Hindlimb muscle (tissue), 1 donor: ENCODE measurements at places on chromosomes 12 and 14. TPM values are rescaled to one million over a fixed set of nuclear protein-coding genes. Genes with fewer than 3 reads are reported as not detected.

DNA sequence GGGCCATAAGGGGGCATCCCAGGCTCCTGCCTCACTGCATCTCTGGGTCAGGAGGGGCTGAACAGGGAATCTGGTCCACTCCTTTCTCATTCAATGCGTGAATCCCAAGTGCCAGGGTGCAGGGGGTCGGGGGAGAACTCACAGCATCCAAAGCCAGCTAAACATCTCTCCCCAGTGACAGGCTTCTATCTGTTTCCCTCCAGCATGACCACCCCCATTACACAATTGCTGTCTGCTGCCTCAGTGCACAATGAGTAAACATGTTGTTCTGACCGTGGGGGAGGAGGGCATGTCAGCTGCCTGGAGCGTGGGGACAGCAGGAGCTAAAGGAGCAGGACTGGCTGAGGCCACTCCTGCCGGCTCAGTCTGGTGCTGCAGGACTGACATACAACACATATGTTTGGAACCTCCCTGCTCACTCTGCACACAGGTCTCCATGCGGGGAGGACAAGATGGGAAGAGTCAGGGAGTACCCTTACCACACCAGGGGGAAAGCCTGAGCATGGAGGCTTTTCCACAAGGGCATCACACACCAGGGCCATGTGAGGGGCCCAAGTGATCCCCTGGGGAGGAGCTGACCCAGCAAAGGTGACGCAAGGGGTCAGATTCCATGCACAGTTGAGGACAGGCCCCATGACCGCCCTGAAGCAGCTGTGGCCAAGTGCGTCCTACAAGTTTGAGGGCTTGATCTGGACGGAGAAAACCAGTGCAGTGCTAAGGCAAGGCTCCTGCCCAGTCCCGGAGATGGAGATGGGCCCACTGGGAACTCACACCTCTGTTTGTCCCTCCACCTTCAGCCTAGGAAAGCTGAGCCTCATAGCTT lies 1.4 kb downstream of the TNS2 start:
- DNase-seq: no peak

DNA sequence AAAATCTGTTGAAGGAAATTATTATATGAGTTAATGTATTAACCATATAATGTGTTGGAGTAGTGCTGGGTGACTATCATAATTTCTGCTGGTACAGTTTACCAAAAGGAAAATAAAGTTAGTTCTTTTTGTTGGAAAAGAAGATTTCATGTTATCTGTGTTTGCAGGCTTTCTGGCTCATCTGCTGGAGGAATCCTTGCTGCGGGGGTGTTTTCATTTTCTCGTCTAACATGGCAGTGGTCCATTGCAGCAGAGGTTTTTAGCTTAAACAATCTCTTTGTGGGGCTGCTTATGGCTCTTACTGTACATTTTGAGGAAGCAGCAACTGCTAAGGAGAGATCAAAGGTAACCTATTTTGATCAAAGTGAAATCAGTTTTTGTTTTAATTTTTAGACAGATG lies 24.1 kb downstream of the TMEM260 start:
- peak; percentile 3 for DNase-seq

DNA sequence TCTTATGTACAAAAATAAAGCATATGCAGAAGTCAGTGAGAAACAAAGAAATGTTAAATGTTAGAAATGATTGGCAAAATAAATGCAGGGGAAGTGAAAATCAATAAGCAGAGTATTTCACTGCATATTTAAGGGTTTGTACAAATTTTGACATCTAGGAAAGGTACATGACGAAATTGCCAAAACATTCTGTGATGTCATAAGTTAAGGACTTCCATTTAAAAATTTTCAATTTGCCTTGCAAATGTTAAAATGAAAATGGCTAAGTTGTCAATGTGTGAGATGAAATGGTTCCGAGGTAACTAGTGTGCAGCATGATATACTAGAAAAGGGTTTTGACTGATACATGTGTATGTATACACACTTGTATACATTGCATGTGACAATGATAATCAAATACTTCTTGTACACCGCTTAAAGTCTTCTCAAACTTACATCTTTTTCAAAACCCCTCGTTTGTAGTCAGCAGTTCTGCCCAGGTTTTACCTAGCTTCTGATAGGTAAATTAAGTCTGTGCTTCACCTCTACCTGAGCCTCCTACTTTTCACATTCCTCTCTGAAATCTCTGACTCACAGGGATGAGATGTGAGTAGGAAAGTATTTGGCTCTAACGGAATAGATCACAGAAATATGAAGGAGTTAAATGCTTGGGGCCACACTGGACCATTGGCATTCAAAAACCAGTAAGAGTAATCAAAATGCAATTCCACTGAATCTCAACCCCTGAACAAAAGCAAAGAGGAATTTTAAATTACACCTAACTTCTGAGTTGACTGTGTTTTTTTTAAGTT lies 442.4 kb upstream of the FOXG1 start:
- no peak for DNase-seq

DNA sequence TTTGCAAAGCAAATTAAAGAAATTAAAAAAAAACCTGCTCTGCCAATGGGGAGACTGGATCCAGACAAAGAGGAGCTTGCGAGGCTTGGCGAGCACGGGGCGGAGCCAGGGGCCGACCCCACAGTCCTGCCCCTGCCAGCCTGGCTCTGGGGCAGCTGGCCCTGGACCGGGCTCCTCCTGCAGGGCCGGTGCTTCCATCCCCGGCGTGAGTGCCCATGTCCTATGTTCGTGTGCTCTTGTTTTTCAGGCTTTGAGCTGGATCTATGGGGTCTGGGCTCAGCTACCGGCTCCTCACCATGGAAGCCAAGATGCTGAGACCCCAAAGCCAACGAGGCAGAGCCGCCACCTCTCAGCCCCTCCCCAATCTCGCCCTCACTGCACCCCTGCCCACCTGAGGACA lies 176.8 kb downstream of the KIF26A start:
- DNase-seq: no peak

KCNC2 gene
- 0.52 TPM for polyA plus RNA-seq

- DNase-seq: no peak
These were observed 245.0 kb upstream of the PWP1 start for GRCh38 chr12:107440606-107441005.

DNA sequence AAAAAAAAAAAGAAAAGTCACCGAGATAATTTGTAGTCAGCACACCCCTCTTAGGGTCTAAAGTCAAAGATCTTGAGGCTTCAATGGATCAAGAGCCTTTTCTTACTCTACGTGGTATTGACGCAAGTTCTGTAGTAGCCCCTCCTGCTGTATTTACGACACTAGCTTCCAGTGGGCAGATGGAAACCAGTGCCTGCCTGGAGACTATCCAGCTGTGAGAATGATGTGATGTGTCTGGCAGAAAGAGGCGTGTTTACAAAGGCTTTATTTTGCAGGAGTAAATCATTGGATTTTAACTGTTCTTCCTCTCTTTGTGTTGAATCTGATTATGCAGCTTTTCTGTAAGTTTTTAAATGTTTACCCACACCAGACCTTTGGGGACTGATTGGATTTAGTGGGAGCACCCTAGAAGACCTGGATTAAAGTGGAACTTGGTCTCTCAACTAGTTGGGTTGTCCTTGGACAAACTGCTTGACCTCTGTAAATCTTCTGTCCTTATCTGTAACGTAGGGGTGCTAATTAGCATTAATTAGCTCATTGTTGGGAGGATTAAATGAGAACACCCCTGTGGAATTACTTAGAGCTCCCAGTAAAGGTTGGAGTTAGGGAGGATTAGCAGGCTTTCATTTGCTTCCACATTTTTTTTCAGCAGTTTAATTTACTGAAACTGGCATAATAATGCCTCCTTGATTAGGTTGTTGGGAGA lies 72.4 kb downstream of the RASSF3 start:
- no peak for DNase-seq

DNA sequence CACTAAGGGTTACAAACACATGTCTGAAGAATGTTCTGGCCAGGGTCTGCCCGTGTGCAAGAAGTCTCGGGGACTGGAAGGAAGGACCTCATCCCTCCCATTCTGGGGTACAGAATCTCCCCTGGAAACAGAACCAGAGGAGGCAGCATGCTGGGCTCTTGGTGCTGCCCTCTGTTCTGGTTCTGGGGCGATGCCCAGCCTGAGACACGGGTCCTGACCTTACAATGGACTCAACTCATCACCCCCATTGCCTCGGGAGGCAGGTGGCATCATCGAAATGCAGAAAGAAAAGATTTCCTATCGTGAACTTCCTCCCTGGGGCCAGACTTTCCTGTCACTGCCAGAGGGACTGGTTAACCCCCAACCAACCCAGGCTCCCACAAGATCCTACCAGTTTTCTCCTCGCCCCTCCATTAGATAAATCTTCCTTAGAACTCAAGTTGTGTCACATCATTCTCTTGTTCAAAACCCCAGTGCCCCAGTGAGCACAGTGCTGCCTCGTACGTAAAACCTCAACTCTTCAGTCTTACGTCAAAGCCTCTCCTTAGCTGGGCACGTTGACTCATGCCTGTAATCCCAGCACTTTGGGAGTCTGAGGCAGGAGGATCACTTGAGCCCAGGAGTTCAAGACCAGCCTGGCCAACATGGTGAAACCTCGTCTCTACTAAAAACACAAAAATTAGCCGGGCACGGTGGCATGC lies 52.1 kb downstream of the PSMA6 start:
- no peak for DNase-seq

DNA sequence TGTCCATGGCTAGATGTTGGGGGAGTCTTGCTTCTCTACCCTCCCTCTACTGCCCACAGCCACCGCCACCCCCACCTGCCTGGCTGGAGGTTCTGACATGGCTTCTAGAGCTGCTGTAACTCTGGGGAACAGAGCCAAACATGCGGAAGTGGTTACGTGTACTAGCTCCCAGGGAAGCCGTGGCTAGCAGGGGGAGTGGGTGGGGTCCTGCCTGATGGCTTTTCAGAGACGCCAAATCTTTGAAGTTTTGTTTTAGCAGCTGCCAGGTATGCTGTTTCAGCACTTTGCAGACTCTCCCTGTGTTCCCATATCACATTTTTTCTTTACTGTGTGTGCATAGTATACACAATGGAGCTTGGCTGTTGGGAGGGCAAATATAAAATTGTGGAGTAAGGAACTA lies 150.3 kb downstream of the TGFB3 start:
- DNase-seq: peak; percentile 58

- DNase-seq: no peak
These were observed 108.0 kb upstream of the MAX start for GRCh38 chr14:65210118-65210821.

DNA sequence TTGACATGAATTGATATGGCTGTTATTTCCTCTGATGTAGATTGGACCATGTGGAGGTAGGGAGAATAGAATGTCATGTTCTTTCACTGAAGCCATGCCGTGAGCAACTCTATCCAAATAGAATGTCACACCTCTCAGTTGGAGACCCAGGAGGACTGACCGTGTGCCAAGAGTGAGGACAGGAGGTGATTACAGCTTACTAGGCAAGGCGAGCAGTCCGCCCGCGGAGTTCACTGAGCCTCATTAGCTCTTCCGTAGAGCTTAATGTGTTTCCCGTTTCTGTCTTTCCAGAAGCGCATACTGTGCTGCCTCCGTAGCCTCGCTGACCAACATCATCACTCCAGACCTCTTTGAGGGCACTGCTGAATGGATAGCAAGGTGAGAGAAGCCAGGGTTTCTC lies 45.6 kb downstream of the FNTB start:
- DNase-seq: no peak

GRCh38 chr12:121448771-121449315 lies 48.9 kb downstream of the RNF34 start:
- no peak for DNase-seq

GRCh38 chr12:95583933-95584332 lies 32.7 kb upstream of the USP44 start:
- DNase-seq: no peak

DNA sequence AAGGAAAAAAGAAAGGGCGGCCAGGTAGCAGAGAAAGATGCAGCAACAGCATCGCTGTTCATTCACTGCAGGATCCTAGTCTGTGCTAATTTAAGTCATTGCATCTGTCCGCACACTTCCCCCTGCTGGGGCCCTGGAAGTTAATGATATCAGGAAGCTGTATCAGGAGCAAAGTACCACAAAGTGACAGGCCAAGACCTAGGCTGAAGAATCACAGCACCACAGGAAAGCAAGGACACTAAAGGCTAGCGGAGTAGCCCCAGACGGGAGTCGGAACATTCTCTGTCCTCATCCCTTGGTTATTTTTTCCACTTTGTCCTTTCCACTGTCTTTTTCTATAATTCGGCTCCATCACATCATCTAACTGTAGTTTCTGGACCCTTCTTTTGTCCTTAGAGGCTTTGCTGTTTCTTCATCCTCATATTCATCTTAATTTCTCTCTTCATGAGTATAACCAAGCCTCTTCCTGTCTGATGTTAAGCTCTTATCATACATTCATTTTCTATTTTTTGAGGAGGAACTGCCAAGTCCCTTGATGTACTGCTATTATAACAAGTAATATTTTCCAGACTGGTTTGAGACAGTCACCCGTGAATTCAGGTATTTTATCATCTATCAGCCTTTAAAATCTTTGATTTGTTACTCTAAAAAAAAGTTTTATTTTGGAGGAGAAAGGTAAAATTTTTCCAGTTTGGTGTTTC lies 28.3 kb downstream of the DUSP16 start:
- DNase-seq: no peak

DNA sequence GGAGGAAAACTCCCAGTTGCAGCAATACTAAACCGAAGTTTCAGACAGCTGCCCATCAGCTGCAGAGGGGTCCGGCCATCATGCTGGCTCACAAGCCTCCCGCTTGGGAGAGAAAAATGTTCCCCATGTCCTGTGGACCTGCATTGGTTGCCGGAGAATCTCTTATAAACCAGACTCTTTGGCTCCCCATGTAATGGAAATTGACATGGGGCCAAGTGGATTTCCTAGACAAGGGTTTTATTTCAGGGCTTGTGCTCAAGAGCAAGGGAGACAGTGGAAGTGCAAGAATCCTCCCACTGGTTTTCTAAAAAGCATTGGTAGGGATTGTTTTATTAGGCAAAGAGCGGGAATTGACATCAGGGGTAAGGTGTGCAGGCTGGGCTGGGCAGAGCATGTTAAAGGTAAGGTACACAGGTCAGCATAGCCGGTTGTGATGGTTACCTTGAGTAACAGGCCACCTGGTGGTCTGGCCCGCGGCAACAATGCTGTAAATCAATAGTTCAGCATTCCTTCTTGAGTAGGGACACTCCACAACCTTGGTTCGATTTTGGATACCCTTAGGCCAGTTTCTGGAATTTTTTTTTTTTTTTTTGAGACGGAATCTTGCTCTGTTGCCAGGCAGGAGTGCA lies 135.4 kb downstream of the UNC79 start:
- DNase-seq: peak; percentile 3

GRCh38 chr12:65695113-65695865 lies 129.0 kb upstream of the HMGA2 start:
- no peak for DNase-seq

CLEC14A gene
- polyA plus RNA-seq: 24.4 TPM

DNA sequence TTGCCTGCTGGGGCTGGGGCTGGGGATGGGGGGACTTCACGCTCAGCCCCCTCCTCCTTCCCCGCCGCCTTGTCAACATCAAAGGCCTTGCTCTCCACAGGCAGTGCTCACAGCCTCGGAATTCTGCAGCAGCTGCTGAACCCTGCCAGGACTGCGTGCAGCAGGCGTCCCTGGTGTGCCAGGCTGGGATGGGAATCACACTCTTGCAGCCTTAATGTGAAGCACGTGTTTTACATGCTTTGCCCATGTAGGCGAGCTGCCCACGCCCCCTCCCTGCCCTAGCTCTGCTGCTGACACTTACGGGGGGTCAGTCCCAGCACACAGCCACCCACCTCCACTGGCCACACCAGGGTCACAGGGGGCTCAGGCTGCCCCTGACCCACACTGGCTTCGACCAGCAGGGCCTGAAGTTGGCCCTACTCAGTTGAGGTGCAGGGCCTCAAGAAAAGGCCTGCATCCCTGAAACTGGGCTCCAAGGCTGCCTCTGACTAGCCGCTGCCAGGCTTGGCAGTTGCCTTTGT lies 276.2 kb upstream of the RTL1 start:
- DNase-seq: no peak

GRCh38 chr12:89662623-89663022 lies 46.0 kb downstream of the ATP2B1 start:
- no peak for DNase-seq

HSPB8 gene
- 259 TPM for polyA plus RNA-seq
